Right lung (tissue), 10 donors: ENCODE measurements at places on chromosomes 3 and 15.

- no peak for DNase-seq
Observed at GRCh38 chr3:127597020-127597771, 1.0 kb upstream of the MCM2 start.

- DNase-seq, result no peak
Observed at GRCh38 chr3:188440340-188440972, 286.5 kb downstream of the LPP start.

- DNase-seq, result no peak
Observed at GRCh38 chr3:44160818-44161217, 80.9 kb upstream of the TOPAZ1 start.

DNA sequence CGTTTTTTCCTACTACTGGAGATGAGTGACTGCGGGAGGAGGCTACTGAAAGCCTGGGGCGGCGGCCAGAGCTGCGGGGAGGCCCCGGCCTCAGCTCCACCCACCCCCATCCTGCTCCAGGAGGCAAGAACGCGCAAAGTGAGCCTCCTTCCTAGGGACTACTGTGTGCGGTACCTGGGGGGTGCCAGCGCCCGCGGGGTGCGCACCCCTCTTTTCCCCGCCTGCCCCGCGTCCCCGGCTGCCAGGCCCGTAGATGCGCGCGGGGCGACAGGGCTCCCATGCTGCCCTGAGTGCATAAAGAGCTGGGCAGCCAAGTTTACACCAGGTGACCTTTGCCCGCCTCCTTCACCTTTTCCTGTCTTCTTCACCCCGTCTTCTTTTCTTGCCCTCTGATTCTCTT, 2.5 kb upstream of the USF3 start:
- peak; percentile 12 for DNase-seq

DNA sequence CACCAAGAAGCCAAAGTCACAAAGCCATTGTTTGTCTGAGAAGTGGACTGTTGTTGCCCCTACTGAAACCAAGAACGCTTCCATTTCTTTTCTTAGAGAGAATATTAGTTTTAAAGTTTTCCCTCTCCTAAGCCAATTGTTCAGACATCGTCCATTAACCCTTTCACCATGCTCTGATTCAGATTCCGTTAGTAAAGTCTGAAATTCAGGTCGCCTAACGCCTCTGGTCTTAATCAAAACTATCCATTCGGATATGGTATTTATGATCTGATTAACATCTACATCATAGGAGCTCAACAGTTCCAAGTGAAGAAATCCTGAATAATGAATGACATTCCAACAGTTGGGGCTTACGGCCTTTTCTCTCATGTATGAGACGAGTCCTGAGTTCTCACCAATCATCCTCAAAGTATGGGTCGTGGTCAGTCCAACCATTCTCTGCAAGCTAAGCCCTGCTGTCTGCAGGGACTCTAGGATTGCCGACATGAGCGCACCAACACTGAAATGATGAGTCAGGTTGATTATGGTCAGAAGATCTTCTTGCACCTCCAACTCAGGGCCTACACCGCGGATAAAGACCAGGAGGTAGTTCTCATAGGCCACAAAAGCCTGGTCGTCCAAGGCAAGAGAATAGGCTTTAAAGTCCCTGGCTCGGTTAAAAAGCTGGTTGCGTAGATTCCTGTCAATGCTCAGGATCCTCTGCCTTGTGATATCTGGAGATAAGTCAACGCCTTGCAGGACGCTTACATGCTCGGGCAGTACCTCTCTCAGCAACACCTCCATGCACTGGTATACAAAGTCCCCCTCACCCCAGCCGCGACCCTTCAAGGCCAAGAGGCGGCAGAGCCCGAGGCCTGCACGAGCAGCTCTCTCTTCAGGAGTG, 767 bp downstream of the EPM2AIP1 start:
- peak; percentile 70 for DNase-seq

- DNase-seq, result no peak
Observed at GRCh38 chr3:151879679-151880415, 6.4 kb downstream of the SUCNR1 start.

GRCh38 chr15:70361891-70362290, 264.2 kb upstream of the TLE3 start:
- DNase-seq, result no peak

DNA sequence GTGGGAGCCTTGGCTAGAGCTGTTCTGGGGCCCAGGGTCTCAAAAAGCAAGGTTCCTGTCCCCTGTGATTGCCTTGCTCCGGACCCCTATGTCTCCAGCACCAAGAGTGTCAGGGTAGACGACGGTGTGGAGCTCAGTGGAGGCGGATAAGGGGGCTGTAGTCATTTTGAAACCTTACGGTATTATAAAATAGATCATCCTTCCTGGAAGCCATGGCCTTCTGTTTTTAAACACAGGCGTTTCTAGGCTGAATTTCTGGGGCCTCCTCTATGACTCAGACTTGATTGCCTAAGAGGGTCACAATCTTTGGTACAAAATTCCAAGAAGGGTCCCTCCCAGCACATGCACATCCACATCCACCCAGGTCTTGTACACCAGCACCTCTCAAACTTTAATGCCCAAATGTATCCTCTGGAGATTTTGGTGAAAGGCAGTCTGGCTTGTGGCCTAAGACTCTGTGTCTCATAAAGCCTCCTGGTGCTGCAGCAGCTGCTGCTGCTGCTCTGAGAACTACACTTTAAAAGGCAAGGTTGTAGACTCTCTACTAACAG, 70.5 kb upstream of the XCR1 start:
- no peak for DNase-seq

DNA sequence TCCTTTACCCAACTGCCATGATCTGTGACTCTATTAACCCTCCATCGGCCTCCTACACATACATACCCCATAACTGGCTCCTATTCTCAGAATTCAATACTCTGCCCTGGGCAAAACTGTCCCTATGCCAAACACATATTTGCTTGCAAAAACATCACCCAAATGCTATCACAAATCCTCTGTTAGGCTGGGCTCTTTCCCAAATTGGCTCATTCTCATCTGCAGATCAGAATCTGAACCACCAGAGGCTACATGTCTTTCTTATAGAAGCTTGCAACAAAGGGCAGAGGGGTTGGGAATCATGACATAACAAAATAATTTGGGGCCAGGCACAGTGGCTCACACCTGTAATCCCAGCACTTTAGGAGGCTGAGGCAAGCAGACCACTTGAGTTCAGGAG, 45.4 kb upstream of the GOLM2 start:
- no peak for DNase-seq

- DNase-seq, result no peak
Observed at GRCh38 chr3:196932600-196932999, 9.7 kb downstream of the NCBP2 start.

DNA sequence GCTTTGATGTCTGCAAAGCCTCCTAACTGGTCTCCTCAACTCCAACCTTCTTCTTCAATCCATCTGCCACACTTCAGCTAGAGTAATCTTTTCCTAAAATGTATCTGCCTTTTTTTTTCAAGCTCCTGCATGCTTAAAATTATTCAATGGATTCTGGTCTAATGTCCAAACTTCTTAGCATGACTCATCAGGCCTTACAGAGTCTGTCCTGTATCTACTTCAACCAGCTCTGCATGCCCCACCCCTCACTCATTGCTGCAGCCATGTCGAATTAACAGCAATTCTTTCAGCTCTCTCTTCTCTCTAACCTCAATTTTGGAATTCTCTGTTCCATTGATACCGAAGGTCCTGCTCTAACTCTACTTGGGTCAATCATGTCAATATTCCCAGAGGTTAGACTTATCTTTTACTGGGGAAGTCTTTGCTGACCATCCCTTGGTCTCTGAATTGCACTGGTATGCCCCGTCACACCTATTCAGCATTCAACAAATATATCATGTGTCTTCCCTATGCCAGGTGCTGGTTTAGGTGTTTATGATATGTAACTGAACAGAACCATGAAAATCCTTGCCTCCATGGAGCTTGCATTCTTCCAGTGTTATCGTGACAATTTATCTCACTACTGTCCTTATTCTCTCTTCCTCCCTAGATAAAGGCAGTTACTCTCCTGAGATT, 88.5 kb upstream of the NANOGP8 start:
- no peak for DNase-seq

DNA sequence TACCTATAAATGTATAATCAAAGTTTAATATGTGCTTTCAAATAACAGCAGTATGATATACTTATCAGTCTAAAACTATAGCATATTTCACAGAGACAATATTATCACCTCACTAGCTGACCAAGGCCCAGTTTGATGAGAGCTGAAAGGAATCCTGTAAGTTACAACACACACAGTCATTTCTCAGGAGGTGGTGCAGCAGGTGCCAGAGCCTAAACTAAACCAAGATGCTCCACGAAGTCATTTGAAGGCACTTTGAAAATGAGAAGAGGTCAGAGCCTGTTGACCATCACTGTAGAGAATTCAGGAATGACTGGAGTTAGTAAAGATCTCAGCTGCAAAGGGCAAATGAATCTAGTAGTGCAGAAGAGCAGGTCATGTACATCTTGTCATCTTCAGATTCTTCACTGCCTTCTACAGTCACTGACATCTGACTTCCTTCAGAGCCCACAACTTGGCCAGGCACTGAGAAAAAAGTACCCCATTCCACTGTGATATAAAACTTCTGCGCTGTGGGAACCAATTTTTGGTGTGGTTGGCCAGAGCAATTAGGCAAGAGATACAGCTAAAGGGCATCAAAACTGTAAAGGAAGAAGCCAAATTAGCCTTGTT, 7.9 kb downstream of the GBE1 start:
- DNase-seq, result no peak

- no peak for DNase-seq
Observed at GRCh38 chr3:61236556-61236955, 14.7 kb downstream of the FHIT start.

DNA sequence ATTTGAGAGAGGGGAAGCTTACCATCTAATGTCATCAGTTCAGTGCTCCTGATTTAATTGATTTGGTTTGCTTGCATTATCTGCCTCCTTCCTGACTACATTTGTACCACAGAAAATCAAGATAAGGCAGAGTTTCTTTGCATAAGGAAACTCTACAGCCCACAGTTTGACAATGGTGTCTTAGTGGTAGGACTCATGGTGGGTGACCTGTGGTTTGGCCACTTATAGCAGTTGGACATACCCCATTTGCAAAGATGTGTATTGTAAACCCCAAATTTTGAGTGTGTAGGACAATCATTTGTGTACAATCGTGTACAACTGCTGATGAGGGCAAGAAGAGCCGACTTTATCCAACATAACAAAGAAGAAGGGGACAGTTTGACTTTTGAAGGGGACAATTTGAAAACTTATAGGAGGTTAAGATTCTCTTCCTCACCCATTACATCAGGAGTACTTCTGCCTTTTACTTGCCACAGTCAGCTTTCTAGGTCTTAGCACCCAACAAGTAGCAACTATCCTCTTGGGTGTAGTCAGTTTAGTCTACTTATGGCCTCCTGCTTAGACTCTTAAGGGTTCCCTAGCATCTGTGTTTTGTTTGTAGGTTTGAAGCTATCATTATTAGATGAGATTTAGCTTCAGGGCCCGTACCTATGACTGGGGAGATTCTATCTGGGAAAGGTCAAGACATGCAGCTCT, 6.2 kb downstream of the TGFBR2 start:
- no peak for DNase-seq

- no peak for DNase-seq
Observed at GRCh38 chr3:17190353-17191078, 305.8 kb downstream of the PLCL2 start.

DNA sequence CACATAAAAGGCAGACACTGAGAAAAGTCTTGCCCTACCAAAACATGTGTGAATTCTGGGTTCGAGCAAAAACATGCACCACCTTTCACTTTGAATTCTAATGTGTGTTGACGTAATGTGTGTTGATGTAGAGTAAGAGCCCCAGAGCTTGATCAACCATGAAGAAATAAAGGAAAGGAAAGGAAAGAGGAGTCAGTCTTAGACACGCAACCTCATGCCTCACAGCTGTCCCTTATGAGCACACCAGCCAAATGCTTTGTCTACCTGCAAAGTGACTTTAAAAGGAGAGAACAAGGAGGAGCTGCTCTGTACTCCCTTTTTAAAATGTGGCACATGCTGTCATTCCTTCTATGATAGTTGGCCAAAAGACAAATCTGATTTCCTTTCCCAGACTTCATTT, 80.8 kb downstream of the RFTN1 start:
- DNase-seq, result no peak

DNA sequence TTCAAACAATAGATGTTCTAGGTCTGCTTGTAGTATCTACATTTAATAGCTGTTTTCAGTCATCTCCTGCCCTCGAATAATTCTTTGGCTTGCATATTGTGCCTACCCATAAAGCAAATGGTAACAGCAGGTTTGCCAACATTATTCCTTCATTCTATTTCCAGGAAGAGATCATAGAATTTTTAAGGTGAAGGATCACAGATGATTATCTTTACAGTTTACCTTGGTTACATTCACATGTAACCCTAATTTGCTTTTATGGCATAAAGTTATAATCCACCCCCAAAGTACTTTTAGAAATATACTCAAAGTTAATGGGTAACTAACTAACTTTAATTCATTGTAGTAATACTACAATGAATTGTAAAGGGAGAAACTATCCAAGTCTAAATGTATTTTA, 315.5 kb downstream of the NSUN3 start:
- no peak for DNase-seq

DNA sequence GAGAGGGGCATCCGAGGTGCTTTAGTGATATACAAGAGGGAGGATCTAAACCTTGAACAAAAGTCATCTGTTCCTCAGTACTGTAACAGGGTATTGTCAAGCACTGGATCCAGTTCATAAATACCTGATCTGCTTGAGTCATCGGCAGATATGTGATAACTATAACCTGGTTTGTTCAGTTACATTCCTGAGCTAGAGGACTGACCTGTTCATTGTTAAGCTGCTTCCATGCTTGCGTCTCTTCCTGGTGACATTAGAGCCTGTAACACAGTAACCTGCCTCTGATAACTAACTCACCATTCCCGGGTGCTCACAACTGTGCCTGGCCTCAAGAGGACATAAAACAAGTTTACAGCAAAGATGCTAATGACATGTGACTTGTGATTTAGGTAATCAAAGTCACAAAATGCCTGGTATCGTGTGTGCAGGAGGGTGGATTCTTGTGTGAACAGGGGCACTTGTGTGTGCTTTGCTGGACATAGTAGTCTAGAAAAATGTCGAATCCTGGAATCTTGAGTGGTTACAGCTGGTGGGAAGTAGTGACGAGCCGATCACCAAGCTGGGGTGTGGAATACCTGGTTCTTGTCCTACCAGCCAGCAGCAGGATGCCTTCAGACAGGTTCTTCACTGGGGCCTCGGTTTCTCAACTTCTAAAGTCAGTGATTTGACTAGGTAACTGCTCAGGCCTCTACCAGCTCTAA, 30.9 kb upstream of the POLR2M start:
- no peak for DNase-seq

- DNase-seq, result no peak
Observed at GRCh38 chr3:79664455-79664854, 103.3 kb downstream of the ROBO1 start.

DNA sequence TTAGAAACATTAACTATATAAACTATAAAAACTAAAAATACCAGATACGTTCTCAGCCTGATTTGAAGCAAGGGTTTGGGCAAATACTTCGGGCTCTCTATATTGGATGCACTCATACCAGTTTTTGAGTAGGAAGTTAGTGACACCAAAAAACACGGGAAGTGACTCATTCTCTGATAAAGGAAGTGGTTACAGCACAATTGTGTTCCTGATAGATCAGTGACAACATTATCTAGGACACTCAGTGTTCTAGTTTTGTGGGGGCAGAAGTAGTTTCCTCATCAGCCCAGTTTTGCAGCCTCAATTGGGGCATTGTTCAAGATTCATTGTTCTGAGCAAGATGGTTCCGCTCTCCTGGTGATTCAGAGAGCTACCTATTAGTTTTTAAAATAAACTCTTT, 469.6 kb upstream of the DPPA4 start:
- DNase-seq, result no peak
